ENCODE measurements at places on chromosomes 5 and 9.

DNA sequence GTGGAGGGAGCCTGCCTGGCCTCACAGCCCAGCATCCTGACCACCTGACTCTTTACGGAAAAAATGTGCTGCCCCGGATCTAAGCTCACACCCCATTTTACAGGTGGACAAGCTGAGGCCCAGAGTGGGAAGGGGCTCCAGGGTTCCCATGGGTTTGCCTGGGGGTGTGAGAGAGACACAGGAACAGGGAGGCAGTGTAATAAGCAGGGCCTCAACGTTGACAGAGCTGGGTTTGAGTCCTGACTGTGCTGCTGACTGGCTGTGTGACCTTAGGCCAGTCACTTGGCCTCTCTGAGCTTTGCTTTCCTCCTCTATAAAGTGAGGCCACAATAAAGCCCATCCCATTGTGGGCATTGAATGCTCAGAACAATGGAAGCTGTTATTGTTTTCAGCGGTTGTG lies 73.7 kb downstream of the HMCN2 start:
- DNase-seq = no peak

DNA sequence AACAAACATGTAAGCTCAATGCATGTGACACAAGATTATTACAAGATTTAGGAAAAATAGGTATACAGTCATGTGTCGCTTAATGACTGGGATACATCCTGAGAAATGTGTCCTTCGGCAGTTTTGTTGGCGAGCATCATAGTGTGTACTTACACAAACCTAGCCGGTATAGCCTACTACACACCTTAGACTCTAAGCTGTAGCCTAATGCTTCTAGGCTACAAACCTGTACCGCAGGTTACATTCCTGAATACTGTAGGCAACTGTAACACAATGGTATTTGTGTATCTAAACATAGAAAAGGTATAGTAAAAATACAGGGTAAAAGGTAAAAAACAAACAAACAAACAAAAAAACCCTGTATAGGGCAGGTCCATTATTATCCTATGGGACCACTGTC lies 27.7 kb downstream of the MSX2 start:
- DNase-seq = no peak

DNA sequence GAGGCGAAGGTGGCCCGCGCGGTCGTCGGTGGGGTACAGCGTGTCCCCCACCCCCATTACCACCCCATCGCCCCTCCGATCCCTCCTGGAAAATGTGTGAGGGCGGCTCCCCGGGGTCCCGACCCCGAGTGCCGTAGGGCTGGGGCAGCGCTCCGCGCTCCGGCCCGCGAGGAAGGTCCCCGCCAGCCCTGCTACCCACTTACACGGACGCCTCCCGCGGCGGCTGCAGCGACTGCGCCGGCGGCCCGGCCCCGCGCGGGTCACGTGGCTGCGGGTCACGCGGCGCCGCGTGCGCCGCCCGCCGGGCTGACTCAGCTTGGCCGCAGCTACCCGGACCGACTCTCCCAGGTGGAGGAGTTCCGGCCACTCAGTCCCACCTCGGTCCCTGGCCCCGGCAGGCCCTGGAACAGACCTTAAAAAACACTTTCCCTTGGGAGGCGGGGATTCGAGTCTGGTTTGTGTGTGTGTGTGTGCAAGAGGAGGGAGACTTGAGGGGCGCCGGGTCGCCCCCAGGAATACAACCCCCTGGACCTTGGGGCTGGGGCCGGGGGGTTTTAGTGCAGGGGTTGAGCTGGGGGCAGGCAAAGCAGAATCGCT lies at the start of gene GNPDA1:
TSS of gene GNPDA1 (minus strand) at position 236 of the 597 bp plus-strand sequence. CDS start 992 bp downstream, outside the sequence.
- peak; percentile 96 for DNase-seq

DNA sequence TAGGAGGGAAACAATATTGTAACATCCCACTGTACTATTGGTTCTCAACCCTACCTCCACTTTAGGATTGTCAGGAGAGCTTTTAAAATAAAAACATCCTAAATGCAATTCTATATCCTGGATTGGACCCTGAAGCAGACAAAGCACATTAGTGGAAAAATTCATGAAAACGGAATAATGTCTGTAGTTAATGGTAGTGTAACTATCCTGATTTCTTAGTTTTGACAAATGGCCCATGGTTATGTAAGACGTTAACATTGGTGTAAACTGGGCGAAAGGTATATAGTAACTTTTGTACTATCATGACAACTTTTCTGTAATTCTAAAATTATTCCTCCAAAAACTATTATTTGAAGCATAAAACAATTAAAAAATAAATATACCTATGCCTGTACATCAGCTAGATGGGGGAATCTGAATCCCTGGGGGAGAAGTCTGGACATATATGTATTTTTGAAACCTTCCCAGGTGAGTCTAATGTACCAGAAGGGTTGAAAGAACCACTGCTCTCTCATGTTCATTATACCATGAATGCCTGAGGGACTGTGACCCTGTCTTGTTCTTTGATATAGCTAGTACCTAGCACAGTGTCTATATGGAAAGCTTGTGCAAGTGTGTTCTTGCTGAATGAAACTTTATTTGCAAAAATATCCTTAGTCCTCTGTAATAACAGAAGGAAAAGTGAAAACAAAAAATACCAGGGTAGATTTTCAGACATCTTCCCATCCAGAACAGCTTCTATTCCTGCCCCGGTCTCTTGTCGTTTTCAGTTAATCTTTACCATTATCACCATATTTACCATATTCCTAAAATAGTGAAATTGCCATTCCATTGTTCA lies 3.4 kb upstream of the TRMO start:
- DNase-seq = no peak

GRCh38 chr5:157648275-157648990 lies 3.8 kb downstream of the SOX30 start:
- no peak for DNase-seq

Data from AG08396 (cell line).